ENCODE measurements at places on chromosomes 3 and 15. TPM values are rescaled to one million over a fixed set of nuclear protein-coding genes. Genes with fewer than 3 reads are reported as not detected.

CD200R1 gene
- total RNA-seq: not detected

SPCS1 gene
- 89.6 TPM for total RNA-seq

SERP1 gene
- 97.7 TPM for total RNA-seq

CELF6 gene
- total RNA-seq: 1.4 TPM

SH2D7 gene
- total RNA-seq: not detected

GRCh38 chr3:52099001-52099401 lies 42.6 kb upstream of the DUSP7 start:
- H3K27ac ChIP-seq: peak overlapping the region; percentile 51
- H3K27me3 ChIP-seq: no peaks in the 10 kb centered on the region
- DNase-seq: no peak
- peaks cover 14% of the 10 kb centered on the region for H3K36me3 ChIP-seq

DNA sequence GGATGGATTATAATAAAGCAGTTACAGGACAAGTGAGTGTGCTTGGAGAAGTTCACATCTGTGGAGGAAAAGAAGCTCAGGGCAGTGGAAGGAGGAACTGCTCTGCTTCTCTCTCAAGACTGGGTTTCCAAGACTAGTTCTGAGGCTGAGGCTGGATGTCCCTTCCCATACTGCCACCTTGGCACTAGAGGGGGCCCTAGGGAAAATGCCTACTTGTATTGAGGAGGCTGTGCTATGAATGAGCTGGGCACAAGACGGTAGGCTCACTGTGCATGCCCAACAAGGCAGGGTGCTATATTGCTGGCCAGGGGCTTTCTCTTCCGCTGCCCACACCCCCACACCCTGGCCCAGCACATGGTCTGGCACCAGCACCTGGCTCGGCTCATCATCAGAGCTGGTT lies 65.2 kb downstream of the SLCO2A1 start:
- H3K27me3 ChIP-seq: no peaks in the 10 kb centered on the region
- no peak overlapping the region for H3K27ac ChIP-seq
- peaks cover 3% of the 10 kb centered on the region for H3K4me1 ChIP-seq
- DNase-seq: no peak
- H3K36me3 ChIP-seq: peaks cover 6% of the 10 kb centered on the region
- H3K4me3 ChIP-seq: no peak overlapping the region

DNA sequence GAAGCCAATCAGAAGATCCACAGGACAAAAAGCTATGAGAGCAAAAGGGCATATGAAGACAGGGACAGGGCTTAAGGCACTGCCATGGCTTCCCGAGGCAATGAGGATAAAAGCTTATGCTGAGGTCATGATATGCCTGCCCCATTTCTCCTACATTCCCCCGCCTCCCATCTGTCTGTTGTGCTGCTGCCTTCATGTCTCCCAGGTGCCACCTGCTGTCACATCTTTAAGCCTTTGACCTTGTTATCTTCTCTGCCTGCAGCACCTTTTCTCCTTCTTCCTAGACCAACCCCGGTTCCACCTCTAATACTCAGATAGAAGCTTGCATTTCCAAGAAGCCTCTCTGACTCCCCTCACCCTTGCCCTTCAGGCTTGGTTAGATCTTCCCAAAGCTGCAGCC lies 213.8 kb downstream of the ARRDC4 start:
- H3K4me1 ChIP-seq: peaks cover 10% of the 10 kb centered on the region
- H3K27ac ChIP-seq: no peak overlapping the region
- H3K36me3 ChIP-seq: no peaks in the 10 kb centered on the region
- H3K27me3 ChIP-seq: peaks cover 29% of the 10 kb centered on the region
- DNase-seq: no peak
- no peak overlapping the region for H3K4me3 ChIP-seq

GRCh38 chr15:62021991-62022600 lies 38.2 kb downstream of the VPS13C start:
- peaks cover 27% of the 10 kb centered on the region for H3K36me3 ChIP-seq
- no peak overlapping the region for H3K4me3 ChIP-seq
- H3K27ac ChIP-seq: no peak overlapping the region
- H3K4me1 ChIP-seq: peaks cover 3% of the 10 kb centered on the region
- DNase-seq: no peak

GRCh38 chr3:169945313-169945712 lies 21.3 kb upstream of the SEC62 start:
- H3K27ac ChIP-seq: no peak overlapping the region
- no peaks in the 10 kb centered on the region for H3K36me3 ChIP-seq
- H3K4me3 ChIP-seq: no peak overlapping the region
- peaks cover 6% of the 10 kb centered on the region for H3K27me3 ChIP-seq
- H3K4me1 ChIP-seq: peaks cover 5% of the 10 kb centered on the region

DNA sequence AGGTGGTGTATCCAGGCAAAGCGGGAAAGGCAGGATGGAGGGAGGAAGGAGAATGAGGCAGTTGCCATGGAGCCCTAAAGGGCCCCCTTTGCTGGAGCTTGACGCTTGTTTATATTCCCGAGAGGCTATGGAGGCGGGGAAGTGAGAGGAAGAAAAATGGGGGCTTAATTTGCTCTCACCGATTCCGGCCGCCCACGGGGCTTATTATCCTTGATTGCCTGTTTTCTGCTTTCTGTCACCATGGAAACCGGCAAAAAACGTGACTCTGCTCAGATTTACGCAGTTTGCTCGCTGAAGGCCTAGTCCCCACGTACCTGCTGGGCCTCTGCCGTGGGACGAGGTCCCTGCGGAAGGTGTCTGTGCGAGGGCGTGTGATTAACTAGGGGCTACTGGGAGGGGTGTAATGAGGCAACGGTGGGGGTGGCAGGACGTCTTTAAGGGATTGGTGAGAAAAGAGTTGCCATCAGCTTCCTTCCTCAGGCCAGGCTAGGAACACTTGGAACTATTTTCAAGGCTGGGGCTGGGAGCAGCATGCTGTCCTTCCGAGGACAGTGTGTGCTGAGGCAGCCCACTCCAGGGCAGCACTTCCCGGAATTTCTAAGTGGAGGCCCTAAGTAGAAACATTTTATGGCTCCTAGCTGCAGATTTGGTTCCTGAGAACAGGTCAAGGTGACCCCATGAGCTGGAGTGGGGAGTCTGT lies 110.8 kb upstream of the NDN start:
- no peaks in the 10 kb centered on the region for H3K27me3 ChIP-seq
- no peaks in the 10 kb centered on the region for H3K36me3 ChIP-seq
- no peaks in the 10 kb centered on the region for H3K4me1 ChIP-seq
- H3K27ac ChIP-seq: no peak overlapping the region

DNA sequence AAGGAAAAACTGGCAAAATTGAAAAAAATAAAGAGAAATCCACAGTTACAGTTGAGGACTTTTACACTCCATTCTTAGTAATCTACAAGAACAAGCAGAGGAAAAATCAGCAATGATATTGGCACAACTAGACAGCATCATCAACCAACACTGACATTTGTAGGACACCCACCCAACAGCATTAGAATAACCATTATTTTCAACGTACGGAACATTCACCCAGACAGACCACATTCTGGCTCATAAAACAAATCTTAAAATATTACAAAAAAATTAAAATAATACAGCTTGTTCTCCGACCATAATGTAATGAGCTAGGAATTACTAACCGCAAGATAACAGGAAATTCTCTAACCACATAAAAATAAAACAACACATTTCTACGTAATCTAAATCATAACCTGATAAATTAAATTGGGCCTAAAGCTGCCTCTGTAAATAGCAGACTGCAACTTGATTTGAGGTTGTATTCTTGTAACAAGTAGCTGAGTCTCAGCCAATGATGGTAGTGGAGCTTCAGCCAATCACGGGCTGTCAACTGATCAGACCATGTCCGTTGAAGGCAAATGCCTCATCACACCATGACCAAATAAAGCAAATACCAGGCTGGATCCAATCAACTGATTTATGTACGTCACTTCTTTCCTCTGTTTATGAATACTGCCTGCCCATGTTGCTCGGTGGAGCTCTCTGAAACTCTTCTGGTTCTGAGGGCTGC lies 9.2 kb downstream of the PLSCR4 start:
- H3K27me3 ChIP-seq: no peaks in the 10 kb centered on the region
- no peak overlapping the region for H3K4me3 ChIP-seq
- H3K36me3 ChIP-seq: peaks cover 16% of the 10 kb centered on the region
- H3K4me1 ChIP-seq: peaks cover 1% of the 10 kb centered on the region
- H3K27ac ChIP-seq: no peak overlapping the region

DNA sequence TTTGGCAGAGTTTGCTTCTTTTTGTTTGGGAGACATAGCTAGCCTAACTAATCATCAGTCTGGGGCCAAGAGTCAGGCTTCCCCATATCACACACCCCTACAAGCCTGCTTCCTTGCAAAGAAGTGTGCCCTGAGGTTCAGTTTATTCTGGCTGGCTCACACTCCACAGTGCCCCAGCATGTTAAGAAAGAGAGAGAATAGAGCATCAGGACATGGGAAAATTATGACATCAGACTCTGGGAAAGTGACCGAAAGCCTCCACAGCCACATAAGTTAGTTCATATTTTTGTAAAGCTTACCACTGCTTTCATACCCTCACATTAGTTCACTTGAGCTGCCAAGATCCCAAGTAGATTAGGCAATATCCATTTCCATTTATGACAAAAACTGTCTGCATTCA lies 63.0 kb upstream of the CFAP161 start:
- H3K4me1 ChIP-seq: no peaks in the 10 kb centered on the region
- no peak for DNase-seq
- H3K36me3 ChIP-seq: no peaks in the 10 kb centered on the region
- H3K27me3 ChIP-seq: peaks cover 22% of the 10 kb centered on the region
- H3K27ac ChIP-seq: no peak overlapping the region
- H3K4me3 ChIP-seq: no peak overlapping the region

- no peak overlapping the region for H3K27ac ChIP-seq
- H3K4me3 ChIP-seq: no peak overlapping the region
- peaks cover 1% of the 10 kb centered on the region for H3K36me3 ChIP-seq
- H3K27me3 ChIP-seq: no peaks in the 10 kb centered on the region
- H3K4me1 ChIP-seq: peaks cover 3% of the 10 kb centered on the region
Observed at GRCh38 chr3:172931746-172932285, 181.3 kb downstream of the ECT2 start.

DNA sequence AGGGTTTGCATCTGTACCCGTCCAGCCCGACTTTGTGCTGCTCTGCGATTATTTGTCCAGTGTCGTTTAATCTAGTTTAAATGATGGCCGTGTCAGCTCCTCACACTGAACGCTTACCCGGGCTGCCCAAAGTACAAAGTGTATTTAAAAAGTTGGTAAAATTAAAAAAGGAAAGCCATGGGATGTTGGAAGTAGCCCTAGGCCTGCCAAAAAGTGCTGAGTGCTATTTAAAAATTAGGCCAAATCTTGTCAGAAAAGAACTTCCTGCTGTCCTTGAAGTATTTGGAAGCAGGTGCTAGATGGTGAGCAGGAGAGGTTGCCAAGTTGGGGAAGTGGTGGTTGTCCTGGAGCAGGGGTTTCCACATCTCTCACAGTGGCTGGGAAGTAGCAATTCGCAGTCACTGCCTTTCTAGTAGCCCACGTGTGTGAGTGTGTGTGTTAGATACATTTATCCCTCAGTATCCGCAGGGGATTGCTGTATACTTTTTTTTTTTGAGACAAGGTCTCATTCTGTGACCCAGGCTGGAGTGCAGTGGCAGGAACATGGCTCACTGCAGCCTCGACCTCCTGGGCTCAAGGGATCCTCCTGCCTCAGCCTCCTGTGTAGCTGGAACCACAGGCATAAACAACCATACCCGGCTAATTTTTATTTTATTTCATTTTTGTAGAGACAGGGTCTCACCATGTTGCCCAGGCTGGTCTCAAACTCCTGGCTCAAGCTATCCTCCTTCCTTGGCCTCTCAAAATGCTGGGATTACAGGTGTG lies 664 bp downstream of the PPCDC start:
- peak overlapping the region; percentile 88 for H3K4me3 ChIP-seq
- no peaks in the 10 kb centered on the region for H3K27me3 ChIP-seq
- peak overlapping the region; percentile 96 for H3K27ac ChIP-seq
- H3K36me3 ChIP-seq: no peaks in the 10 kb centered on the region

DNA sequence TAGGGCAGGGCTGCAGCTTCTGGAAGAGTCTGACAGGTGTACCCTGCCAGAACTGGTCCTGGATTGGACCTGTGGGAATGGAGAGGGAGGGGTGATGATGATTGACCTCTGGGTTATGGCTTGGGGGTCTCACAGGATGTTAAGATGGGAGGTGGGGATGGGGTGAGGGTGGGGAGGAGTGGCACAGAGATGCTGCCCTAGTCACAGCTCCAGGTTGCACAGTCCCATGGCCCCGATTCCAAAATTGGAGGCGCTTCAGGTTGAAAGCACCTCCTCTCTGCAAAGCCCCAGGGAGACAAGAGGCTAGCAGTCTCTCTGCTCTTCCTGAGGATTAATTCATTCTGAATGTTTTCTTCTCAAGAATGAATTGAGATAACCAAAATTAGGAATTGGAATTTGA lies 101.4 kb downstream of the FAM43A start:
- peaks cover 6% of the 10 kb centered on the region for H3K27me3 ChIP-seq
- no peak for DNase-seq
- H3K27ac ChIP-seq: no peak overlapping the region
- H3K4me3 ChIP-seq: no peak overlapping the region
- H3K36me3 ChIP-seq: no peaks in the 10 kb centered on the region

GRCh38 chr3:111601810-111602209 lies 6.7 kb upstream of the ZBED2 start:
- H3K4me1 ChIP-seq: peaks cover 7% of the 10 kb centered on the region
- no peak overlapping the region for H3K4me3 ChIP-seq
- H3K27me3 ChIP-seq: peaks cover 26% of the 10 kb centered on the region
- H3K36me3 ChIP-seq: no peaks in the 10 kb centered on the region
- no peak overlapping the region for H3K27ac ChIP-seq

DNA sequence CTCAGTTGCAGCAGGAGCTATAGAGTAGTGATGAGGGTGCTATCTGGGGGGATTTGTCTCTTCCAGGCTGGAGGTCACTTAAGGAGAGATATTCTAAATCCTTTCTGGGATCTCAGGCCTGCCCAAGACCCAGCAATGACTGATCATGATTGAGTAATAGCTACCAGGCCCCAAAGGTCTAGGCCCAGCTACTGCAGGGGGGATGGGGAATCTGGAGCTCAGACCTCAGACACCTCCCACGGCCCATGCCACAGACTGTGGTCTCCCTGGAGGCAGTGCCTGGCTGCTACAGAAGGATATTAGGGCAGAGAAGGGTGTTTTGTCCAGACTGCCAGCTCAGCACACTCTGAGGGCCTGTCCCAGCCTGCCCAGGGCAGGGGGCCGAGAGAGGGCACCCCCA lies 6.9 kb downstream of the SLC38A3 start:
- H3K36me3 ChIP-seq: no peaks in the 10 kb centered on the region
- H3K4me3 ChIP-seq: no peak overlapping the region
- H3K27ac ChIP-seq: no peak overlapping the region
- H3K27me3 ChIP-seq: peaks cover 46% of the 10 kb centered on the region
- DNase-seq: no peak
- H3K4me1 ChIP-seq: peaks cover 26% of the 10 kb centered on the region

DNA sequence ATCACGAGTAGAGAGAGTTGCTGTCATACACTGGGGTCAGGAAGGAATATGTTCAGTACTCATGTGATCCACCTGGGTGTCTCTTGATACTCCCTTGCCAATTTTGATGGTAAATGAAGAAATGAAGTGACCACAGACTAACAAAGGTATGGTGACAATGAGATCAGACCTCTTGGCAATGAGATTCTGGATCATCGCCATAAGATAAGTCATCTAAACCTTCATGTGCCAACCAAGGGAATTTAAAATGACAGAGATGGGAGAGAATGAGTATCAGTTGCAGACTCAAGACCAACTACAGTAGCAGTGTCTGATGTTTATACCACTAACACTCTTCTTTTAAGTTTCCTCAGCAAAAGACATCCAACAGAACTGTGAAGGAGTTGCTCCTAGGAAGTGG lies 601.0 kb downstream of the MECOM start:
- no peaks in the 10 kb centered on the region for H3K27me3 ChIP-seq
- no peak overlapping the region for H3K27ac ChIP-seq

All from progenitor cell of endocrine pancreas (in vitro differentiated cells).